Substantia nigra (tissue), 51 donors: ENCODE measurements at places on chromosomes 4 and X.

DNA sequence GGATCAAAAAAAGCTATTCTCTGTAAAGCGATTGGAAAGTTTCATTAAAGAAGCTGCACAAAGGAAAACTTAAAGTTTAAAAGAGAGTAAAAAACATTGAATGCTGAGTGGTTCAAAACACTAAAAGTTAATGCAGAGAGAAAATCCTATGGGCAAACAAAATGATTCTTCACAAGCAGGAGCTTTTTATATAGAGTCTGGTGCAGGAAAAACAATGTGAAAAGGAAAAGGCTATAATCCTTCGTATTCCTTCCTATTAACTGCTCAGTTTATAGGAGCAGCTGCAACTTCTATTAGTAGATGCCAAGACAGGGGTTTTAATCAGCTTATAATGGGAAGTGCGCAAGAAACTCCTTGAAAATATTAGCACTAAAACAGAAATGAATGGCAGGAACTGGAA is 100.7 kb downstream of the PDGFC start:
- DNase-seq, result no peak

DNA sequence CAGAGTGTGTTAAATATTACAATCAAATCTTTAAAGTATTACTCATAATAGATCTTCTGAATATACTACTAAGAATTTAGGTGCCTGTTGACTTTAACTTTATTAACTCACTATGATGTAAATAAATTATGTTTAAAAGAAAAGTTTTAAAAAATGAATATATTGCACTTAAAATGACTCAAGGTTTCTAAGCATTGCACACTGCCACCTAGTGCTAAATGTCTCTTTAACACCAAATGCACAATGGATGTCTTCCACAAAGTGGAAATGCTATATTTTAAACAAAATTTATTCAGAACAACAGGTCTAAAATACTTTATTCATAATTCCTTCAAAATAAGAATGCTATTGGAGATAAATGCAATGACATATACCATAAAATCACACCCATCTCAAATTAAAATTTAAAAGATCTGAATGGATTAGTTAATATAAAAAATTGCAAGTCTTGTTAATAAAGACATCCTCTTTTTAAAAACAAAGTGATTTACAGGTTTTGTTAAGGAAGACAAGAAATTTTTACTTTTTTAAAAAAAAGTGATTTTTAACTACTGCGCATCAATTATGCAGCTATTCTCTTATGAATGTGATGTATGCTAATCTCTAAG is 5.5 kb downstream of the INPP4B start:
- no peak for DNase-seq

GRCh38 chrX:149881081-149881711 is at the start of gene MAGEA8:
TSS of gene MAGEA8 (plus strand) at chrX:149881183. CDS start at chrX:149884273, 3,090 bp downstream.
- DNase-seq, result no peak

DNA sequence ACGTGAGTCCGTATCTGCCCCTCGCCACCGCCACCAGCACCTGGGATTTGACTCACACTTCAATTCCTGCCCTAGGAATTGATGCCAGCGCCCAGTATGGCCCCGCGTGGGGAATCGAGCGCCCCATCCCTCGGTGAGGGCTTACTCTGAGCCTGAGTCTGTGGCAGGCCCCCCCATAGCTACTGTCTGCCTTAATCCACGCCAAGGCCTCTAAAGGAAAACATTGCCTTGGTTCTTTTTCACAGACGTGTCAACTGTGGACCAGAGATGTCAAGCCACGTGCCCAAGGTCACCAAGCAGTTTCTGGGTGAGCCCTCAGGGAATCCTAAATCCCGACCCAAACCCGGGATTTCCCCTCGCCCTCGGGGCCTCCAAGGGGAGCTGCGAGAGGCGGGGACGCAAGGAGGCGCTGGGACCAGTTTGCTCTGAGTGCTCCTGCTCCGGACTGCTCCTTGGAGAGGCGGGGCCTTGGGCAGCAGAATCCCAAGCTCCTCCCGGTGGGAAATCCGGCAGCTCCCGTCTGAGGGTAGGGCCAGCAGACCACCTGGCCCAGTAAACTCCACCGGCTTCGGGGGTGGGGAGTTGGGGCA is 12.9 kb downstream of the MSX1 start:
- no peak for DNase-seq

GRCh38 chr4:19562456-19562855 is 689.2 kb upstream of the SLIT2 start:
- DNase-seq, result no peak

- DNase-seq, result no peak
These were observed 23.4 kb downstream of the RFC1 start for GRCh38 chr4:39342731-39343130.

DNA sequence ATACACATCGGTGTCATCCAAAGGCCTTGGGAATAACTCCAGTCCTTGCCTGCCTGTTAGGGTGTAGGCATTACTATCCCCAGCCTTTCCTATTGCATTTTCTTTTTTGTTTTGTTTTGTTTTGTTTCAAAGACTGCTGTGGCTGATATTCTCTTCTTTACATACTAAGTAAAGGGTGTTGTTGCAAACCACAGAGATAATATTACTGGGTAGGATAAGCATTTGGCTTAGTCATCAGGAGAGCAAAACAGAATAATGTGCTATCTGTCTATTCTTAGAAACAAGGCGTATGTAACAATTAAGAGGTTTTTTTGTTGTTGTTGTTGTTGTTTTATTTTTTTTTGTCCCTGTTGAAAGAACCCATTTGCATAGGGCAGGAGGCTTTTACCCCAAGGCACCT is 41.8 kb downstream of the UGT2B28 start:
- DNase-seq, result no peak

- DNase-seq, result no peak
These were observed 1208.3 kb downstream of the ADGRL3 start for GRCh38 chr4:62408454-62408853.

DNA sequence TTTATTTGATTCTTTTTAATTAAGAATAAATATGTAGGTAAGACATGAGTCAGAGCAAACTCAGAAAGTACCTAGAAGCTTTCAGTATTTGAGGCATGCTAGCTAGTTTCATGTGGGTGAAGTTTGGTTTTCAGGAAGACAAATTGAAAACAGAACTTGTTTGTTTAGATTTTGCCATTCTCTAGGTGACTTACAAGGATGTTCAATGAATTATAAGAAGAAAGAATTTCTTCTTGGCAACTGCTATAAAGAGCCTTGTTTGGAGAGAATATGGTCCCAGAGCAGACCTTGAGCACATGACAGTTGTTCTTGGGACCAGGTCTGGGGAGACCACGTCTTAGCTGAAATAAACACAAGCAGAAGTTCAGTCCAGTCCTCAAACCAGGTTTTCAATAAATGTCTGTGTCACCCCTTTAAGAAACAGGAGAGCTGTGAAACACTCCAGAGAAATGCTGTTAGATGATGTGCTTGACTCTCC is 38.0 kb upstream of the IL21 start:
- no peak for DNase-seq

- DNase-seq, result no peak
These were observed 450.3 kb downstream of the RAPGEF2 start for GRCh38 chr4:159552979-159553768.

DNA sequence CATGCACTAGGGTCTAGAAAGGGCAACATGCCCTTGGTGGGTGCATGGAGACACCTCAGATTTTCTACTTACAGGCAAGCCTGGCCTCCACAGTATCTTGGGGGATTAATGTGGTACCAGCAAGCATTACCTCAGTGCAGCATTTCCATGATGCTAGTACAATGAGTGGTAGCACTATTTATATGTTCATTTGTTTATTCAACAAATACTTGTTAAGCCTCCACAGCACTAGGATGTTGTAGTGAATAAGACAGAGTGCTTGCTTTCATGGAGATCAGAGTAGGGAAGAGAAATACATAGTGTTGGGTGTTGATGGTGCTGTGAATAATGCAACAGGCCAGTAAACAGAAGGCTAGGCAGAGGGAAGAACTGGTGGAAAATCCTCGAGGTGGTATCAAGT is 133.4 kb downstream of the KLHL8 start:
- DNase-seq, result no peak

- no peak for DNase-seq
These were observed 8.1 kb upstream of the TBC1D25 start for GRCh38 chrX:48531358-48531959.

DNA sequence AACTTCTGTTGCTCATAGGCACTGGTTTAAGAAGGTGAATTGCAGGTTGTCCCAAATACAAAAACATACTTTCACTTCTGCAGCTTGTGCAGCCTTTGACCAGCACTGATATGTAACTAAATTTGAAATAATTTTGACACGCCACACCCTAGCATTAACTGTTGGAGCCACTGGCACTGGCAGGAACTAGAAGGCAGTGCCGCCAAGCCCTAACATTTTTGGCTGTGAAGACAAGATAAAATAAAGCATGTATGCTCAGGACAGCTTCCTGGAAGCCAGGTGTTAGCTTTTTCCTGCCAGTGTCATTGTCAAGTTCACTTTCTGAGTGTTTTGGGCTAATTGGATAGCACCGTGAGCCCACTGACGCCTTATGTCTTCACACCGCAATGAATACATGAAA is 65.3 kb upstream of the FBXW7 start:
- DNase-seq, result no peak

GRCh38 chr4:6011686-6012085 is 6.5 kb downstream of the C4orf50 start:
- DNase-seq, result no peak

- no peak for DNase-seq
These were observed 253.6 kb downstream of the CBLL2 start for GRCh38 chrX:22526339-22526738.

- DNase-seq, result no peak
These were observed 98.2 kb upstream of the ARSJ start for GRCh38 chr4:114077610-114078009.

GRCh38 chrX:1877780-1878179 is 262.9 kb downstream of the ASMT start:
- DNase-seq, result no peak

GRCh38 chr4:124275-125081 is at the start of gene ZNF718:
TSS of gene ZNF718 (plus strand) at chr4:124501. CDS start at chr4:124671, 170 bp downstream.
- peak; percentile 80 for DNase-seq

DNA sequence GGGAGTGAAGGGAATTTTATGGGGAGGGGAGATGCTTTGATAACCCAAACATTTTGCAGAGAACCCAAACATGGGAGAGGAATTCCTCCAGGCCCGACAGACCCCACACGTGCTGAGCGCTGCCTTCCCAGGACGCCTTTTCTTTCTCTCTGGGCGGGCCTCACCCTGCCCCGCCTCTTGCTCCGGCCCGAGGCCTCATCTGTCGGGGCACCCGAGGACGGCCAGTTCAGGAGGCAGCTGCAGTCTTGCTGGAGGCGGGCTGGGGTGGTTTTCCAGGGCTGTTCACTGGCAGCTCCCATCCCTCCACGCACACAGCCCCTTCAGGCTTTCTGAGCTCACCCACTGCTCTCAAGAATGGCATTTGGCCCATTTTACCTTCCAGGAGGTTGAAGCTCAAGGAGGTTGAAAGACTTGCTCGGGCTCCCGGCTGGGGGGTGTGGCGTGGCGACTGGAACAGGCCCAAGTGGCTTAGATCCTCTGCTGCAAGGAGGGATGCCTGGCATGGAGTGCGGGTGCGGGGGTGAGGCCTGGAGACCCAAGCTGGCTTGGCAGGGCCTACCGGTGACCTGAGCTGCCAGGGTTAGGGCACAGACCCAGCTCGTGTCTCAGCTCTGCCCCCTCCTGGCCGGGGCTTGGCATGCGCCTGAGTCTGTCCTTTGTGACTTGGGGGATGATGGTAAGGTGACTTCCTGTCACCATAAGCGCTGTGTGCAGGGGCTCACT is 99.2 kb downstream of the PSAPL1 start:
- DNase-seq, result peak; percentile 51

- DNase-seq, result no peak
These were observed 341.2 kb upstream of the FMR1 start for GRCh38 chrX:147570483-147570882.

- no peak for DNase-seq
These were observed 588.0 kb downstream of the CCSER1 start for GRCh38 chr4:90715242-90715641.

- no peak for DNase-seq
These were observed 92.8 kb downstream of the CBR4 start for GRCh38 chr4:168917138-168917779.

- peak; percentile 28 for DNase-seq
These were observed 741 bp downstream of the SPATA18 start for GRCh38 chr4:52051615-52052474.

DNA sequence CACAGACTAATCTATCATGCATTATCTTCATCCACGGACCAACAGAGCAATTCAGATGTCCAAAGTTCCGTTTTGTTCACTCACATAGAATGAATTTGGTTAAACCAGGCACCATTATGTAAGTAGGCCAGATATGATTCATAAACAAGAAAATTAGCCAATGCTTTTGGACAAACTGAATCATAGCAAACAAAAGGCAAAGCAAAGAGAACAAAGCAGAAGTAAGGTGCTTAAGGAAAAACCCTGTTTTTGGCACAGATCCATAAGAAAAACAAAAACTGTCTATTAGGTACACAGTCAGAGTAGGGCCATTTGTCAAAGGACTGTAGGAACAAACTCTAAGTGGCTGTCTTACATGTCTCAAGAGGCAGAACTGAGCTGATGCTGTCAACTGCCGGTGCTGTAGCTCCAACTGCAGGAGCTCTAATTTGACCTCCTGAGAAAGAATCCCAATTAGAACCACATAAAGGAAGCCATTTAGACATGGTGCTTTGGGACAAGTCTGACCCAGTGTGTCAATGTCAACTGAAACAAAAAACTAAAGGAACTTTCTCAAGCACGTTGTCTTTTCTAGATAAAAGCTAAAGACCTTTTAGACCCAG is 146.7 kb downstream of the COL25A1 start:
- no peak for DNase-seq

DNA sequence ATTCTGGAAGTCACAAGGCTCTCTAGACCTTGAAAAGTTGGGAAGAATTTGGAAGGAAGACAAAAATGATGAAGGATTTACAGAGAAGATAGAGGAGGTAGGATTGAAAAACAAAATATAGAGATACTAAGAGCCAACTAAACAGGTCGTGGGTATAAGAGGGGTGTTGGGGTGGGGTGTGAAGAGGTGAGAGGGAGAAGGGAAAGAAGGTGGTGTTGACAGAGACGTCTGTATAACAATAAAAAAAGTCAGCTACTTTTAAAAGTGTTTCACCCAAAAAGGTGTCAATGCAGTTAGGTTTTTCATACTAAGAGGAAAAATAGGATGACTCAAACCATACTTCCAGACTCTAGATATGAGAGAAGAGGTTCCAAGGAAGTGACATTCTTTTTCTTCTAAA is 33.0 kb upstream of the MAP3K15 start:
- DNase-seq, result no peak

DNA sequence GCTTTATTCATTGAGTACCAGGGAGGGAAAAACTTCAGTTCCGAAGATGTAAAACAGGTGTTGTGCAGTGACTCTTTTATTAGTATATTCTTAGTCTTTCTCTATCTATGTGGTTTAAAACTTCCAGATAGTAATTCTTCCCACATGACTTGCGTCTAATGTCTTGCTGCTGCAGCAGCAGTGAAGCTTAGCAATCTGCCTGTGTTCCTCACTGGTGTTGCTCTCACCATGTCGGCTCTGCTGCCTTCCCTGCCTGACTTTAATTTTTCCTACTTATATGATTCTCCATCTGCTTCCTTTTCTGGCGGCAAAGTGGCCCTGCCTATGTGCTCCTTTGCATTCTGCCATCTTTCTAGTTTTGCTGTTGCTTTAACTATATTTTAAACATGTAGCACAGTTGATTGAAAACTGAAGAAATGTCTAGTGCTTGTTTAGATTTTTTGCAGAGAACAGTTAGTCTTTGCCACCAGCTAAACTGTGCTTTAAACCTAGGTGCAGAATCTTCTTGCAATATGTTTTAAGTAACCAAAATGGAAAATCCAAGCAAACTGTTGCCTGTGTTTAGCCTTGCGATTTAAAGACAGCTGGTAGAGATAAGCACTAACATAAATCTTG is 1934.2 kb upstream of the IGFBP7 start:
- DNase-seq, result no peak
